Fibroblast of skin of left quadriceps (primary cell): ENCODE measurements at places on chromosomes 6 and 20.

GRCh38 chr6:52538901-52539354, 37.9 kb downstream of the TRAM2 start:
- peak; percentile 85 for DNase-seq

DNA sequence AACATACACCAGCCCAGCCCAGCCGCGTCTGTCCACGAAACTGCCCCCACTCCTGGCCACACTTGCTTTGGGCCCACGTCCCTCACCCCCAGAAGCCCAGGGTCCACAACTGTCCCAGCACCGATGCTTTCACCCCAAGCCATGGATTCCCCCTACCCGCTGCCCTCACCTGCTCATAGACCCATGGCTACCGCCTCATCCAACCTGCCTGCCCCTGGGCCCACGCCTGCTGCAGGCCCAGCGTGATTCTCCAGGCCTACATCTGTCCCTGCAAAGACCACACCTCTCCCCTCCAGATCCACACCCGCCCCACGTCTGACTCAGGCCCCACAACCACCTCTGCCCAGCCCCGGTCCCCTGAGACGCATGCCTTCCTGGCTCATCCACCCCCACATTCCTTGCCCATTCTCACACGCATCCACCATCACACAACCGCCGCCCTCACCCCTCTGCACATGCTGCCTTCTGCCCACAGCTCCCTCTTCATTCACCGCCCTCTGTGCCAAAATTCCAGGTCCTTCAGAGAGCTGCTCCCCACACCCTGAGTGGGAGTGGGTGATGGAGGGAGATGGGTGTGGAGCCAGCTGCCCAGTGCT, 86.7 kb downstream of the GRM4 start:
- DNase-seq, result peak; percentile 13

DNA sequence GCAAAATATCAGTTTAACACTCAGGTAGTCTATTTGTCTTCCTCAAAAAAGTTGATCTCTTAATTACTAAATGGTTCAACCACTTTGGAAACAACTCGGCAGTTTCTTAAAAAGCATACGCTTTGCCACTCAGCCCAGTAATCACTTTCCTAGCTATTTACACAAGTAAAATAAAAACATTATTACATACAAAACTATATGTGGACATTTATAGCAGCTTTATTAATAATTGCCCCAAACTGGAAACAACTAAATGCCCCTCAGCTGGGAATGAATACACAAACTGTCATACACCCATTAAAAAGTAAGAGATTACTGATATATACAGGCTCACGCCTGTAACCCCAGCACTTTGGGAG, 7.4 kb downstream of the EEF1A1 start:
- no peak for DNase-seq

DNA sequence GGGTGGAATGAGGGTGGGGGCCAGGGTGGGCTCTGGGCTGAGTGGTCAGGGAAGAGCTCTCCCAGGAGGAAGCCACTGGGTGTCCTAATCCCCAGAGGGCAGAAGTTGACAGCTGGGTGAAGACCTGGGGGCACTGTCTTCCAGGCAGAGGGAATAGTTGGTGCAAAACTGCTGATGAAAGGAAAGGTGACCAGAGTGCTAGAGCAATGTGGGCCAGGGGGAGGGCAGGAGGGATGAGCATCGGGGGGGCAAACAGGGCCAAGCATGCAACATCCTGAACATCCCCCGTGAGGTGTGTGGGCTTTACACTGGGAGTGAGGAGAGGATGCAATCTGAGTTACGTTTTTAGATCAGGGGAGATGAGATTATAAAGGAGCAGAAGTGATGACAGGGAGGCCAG, 97.8 kb downstream of the NOL4L start:
- no peak for DNase-seq

- DNase-seq, result no peak
These were observed 971.5 kb upstream of the CITED2 start for GRCh38 chr6:140345935-140346334.

DNA sequence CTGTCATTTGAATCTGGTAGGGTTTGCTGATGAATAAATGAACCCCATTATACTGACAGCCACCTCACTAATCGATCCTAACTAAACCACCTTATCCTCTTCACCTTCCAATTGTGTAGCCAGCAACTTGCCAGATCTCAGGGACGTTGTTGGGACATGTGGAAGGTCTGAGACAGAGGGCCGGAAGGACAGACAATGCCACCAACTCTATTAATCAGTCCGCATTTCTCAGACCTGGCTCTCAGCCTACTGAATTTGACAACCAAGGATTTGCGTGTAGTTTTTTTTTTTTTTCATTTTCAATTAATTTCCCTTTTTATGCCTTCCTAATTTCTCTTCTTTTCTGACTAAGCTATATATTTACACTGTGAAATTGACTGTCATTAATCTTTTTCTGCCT, 122.5 kb downstream of the CARMIL1 start:
- no peak for DNase-seq

DNA sequence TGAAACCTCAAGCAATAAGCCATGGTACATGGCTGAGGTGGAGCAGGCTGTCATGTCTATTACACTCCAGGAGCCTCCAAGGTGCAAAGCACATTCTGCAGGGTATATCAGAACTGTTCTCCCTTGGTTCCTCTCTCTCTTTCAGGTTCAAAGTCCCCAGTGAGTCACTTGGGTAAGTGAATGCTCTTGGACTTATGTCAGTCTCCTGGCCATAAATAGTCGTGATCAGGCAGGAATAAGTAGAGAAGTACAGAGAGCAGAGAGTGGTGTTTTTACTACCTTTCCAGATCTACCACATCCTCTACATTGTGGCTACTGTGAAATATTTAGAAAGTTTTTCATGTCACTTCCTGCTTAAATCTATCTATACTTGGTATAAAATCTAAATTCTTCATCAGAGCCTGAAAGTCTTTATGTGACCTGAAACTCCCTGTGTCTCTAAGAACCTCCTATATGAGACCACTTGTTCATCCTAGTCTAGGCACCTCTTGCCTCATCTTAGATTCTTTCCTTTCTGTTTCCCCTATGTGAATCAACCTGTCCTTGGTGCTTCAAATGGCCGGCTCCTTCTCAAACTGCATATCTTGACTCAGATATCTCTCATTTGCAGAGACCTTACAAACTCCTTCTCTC, 1077.6 kb upstream of the MAP3K7 start:
- no peak for DNase-seq

DNA sequence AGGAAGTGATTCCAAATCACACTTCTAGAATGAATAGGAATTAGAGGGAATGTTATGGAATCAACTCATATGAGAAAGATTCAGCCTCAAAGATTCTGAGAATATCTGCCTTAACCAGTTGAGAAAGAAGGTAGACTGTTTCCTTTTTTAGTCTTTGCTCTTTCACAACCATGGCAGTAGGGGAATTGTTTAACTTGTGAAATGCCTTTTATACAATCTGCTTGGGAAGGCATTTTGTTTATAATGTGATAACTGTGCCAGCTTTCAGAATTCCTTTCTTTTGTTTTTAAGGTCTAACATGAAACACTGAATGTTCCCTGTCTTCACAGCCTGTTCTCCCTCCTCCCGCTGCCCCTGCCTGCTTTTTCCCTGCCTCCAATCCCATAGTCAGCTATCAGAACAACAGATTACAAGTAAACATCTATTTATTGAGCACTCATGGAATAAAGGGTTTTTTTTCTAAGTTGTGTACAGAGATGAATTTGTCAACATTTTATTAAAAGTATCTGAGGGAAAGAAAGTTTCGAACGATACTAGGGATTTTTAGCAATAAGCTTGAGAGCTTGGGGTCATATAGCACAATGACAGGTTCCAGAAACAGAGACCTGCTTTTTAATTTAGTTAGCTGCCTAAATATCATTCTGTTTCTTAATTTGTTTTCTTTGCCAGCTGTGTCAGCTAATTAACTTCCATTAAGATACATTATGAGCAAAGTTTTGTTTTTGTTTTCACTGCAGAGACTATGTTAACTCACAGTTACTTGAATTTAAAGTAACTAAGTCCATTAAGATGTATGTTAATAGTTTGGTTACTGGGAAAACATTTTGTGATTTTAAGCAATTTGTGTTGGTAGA, 28.3 kb upstream of the FBXO30 start:
- DNase-seq, result no peak

- DNase-seq, result peak; percentile 62
These were observed 156.1 kb downstream of the COL21A1 start for GRCh38 chr6:56091159-56091869.

- DNase-seq, result no peak
These were observed 82.6 kb upstream of the CNKSR3 start for GRCh38 chr6:154593122-154593521.

- no peak for DNase-seq
These were observed 19.8 kb upstream of the MYLIP start for GRCh38 chr6:16108921-16109658.

GRCh38 chr20:2338411-2339066, 42.2 kb upstream of the TGM6 start:
- no peak for DNase-seq

- DNase-seq, result no peak
These were observed 1071.8 kb upstream of the CITED2 start for GRCh38 chr6:140446241-140446640.

GRCh38 chr6:16752206-16752866, 8.9 kb downstream of the ATXN1 start:
- peak; percentile 78 for DNase-seq

DNA sequence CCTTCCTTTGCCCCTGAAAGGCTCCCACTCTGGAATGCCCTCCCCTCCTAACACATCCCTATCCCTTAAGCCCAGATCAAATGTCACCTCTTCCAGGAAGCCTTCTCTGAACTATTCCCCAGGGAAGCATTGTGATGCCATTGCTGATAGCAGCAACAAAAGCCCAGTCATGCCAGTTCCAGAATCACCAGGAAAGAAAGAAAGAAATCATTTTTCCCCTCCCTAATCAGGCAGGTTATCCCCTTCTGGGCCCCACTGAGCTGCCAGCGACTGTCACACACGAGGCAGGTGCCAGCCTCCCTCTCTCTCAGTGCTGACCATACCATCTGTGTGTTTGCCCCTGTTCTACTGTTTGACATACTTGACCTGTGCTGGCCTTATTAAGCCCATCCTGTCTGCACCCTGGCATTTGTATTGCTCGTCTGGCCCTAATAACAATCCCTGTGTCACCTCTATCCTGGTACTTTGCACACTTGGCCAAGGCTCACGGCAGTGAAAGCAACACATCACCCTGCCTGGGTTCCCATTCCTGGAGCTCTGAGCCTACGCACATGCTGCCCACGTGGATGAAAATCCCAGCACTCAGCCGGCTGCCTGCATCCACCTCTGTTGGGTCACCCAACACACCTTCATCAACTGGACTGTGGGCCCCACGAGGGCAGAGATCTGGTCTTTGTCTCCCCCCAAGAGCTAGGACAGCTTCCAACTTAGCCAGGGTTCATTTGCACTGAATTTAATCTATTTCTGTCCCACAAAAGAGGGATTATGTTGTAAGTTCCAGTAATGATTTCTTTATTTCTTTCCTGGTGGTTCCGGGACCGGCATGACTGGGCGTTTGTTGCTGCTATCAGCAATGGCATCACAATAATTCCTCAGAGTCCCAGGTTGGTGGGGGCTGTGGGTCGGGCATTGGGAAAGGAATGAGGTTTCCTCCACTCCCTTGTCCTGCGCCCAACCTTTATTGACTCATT, 5.3 kb upstream of the BPIFB1 start:
- DNase-seq, result no peak

DNA sequence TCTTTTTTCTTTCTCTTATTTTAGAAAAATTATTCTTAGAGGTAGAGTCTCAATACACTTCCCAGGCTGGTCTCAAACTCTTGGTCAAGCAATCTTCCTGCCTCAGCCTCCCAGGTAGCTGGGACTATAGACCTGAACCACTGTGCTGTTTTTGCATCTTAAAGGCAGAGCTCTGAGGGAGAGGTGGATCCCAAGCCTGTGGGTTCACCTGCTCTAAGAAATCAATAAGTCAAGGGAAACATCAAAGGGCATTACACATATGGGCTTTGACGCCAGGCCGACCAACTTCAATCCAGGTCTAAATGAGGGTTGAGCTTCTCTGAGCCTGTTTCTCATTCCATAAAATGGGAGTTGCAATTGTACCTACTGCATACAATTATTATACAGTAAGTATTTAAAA, 223.9 kb downstream of the LY86 start:
- DNase-seq, result no peak

DNA sequence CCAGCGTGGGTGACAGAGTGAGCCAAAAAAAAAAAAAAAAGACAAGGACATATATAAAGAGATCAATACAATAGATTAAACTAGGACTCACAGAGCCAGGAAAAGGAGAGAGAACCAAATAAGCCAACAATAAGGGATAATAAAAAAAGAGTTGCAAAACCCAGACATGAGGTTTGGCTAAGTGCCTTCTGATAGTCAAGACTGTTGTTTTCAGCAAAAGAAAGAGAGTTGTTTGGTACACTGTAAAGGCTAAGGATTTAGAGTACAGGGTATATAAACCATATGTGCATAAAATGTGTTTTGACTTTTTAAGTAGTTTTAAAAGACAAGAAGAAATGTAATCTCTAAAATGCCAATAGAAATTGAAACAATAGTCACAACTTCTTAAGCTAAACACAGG, 42.8 kb downstream of the RPF2 start:
- DNase-seq, result no peak

GRCh38 chr6:10540073-10540746, 19.1 kb downstream of the GCNT2 start:
- DNase-seq, result no peak

DNA sequence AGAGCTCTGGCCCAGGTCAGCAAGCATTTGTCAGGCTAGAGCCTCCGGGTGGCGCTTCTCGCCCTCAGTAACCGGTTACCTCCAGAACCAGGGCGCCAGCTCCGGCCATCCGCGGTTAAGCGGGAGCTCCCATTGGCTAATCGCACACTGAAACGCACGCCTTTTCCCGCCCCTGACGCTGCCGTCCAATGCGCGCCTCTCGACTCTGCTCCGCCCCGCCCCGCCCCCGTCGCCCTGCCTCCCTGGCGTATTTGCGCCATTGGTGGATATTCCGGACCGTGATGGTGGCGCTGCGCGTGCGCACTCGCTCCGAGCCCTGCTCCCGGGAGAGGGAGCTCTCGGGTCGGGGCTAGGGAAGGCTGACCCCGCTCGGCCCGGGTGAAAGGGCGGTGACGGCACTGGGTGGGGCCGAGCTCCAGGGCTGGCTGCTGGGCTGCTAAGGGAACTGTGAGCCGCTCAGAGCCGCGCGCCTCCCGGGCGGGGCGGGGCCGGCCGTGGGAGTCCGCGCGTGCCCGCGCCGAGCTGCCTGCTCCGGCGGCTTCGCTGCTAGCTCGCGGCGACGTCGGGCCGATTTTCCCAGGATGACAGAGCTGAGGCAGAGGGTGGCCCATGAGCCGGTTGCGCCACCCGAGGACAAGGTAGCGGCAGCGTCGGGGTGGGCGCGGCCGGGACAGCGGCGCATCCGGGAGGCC, at the start of gene CDS2:
Gene CDS2, plus strand, starts transcription at position 497 of the 692 bp plus-strand sequence. Its CDS starts 85 bp downstream, at position 582.
- DNase-seq, result peak; percentile 96

DNA sequence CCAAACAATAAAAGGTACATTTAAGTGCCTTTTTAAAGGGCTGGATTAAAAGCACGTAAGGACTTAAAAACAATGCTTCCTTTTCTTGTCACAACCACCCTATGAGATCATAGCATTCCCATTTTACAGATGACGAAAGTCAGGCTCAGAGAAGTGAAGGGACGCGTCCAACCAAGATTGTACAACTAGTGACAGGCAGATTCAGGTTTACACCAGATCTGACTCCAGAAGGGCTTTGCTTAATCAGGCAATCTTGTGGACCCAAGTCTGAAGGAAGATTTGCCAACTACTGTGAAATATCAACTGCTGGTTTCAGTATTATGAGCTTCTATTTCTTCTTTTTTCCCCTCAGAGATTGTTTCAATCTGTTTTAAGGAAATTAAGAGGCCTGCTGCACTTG, 877 bp downstream of the ENPP4 start:
- no peak for DNase-seq
